ENCODE measurements at places on chromosomes 2 and 18. TPM values are rescaled to one million over a fixed set of nuclear protein-coding genes. Genes with fewer than 3 reads are reported as not detected.

Gene G6PC2
- polyA plus RNA-seq = not detected

Gene CYBRD1
- polyA plus RNA-seq = 0.18 TPM

Gene DPYSL5
- polyA plus RNA-seq = not detected

Gene CCDC141
- polyA plus RNA-seq = 15.4 TPM

Gene TMEM198
- 0.28 TPM for polyA plus RNA-seq
